ENCODE measurements at places on chromosomes 3 and 15. TPM values are rescaled to one million over a fixed set of nuclear protein-coding genes. Genes with fewer than 3 reads are reported as not detected.

Gene HHLA2
- total RNA-seq = not detected

Gene GP9
- total RNA-seq = not detected

Gene BSN
- 0.24 TPM for total RNA-seq

Gene PIERCE2
- 10.9 TPM for total RNA-seq

Gene SLC2A2
- not detected for total RNA-seq

Gene SMCO1
- not detected for total RNA-seq

Gene IMPG2
- not detected for total RNA-seq

Gene DUOXA1
- total RNA-seq = not detected

Gene CFAP92
- total RNA-seq = not detected

Gene CASR
- not detected for total RNA-seq

Gene PLA2G4D
- 0.61 TPM for total RNA-seq

Gene CHST14
- total RNA-seq = 6.5 TPM

Gene NR2E3
- not detected for total RNA-seq

Gene CCR9
- not detected for total RNA-seq

Gene CFAP20DC
- total RNA-seq = 2.2 TPM

Gene CPLX3
- total RNA-seq = not detected
